ENCODE measurements at places on chromosomes 11 and 22. TPM values are rescaled to one million over a fixed set of nuclear protein-coding genes. Genes with fewer than 3 reads are reported as not detected.

DNA sequence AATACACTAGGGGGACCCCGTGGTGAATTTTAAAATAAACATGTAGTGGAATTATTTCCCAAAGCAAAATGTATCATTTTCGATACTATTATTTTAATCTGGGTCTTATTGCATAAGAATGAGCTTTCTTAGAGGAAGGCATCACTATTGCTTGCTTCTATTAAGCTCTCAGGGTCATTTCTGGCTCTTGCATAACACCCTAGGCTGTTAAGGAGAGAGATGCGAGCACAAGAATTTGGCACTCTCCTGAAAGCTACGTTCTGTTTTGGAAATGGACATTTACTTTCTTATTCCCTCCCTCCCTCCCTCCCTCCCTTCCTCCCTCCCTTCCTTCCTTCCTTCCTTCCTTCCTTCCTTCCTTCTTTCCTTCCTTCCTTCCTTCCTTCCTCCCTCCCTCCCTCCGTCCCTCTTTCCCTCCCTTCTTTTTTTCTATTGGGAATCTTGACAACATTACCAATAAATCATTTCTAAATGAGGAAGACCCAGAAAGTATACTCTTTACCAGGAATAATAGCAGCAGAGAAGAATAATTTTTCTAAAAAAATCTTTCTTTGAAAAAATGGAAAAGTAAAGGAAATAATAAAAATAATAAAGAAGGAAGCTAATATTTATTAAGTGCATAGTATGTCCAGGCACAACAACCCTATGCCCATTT, 83.6 kb upstream of the BDNF start:
- no peak for DNase-seq

The TPCN2 gene
- total RNA-seq, result 11.3 TPM

DNA sequence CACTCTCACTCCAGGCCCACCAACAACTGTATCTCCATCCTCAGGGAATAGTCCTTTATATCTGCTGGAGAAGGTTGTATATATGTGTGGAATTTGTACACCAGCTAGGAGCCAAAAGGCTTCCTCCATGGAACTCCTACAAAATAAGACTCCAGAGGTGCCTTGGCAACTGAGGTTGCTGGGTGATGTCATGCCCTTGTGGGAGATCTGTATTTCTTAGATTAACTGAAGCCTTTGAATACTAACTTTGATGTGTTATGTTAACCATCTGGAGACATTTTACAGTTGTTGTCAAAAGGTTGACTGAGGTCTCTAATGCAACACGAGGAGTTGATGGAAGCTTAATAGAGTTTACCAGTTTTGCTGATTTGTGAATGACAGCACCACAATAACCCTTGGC, 139.5 kb upstream of the TTC12 start:
- no peak for DNase-seq

- no peak for DNase-seq
These were observed 76.9 kb upstream of the ANO1 start for GRCh38 chr11:70001246-70001645.

DNA sequence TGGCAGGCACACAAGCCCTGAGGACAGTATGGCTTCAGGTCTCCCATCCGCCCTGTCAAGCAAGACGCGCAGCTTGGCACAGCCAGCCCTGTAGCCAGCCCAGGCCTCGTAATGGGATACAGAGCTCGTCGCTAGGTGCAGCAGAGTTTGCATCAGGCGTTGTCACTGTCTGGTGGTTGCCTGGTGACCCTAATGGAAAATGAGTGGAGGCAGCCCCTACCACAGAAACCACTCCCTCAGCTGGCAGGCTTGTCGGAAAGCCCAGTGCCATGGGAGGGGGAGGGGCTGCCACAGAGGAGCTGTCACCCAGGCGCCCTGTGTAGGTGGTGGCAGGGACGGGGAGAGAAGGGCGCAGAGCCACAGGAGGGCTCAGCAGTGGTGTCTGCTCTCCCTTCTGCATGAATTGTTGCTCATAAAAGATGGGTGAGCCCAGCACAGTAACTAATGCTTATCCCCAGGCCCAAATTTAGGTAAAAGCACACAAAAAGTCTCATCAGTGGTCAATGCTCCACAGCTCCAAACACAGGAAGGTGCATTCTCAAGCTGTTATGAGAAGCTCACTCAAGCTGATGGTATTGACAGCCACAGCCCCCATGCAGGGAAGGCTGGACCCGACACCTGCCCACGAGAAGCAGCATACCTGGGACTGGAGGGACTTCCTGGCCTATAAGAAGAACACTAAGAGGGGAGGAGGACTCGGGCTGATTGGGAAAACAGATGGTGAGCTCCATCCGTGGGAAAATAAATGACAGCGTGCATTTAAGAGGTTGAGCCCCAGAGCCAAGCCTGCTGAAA, 164.6 kb downstream of the ETS1 start:
- DNase-seq, result peak; percentile 95

DNA sequence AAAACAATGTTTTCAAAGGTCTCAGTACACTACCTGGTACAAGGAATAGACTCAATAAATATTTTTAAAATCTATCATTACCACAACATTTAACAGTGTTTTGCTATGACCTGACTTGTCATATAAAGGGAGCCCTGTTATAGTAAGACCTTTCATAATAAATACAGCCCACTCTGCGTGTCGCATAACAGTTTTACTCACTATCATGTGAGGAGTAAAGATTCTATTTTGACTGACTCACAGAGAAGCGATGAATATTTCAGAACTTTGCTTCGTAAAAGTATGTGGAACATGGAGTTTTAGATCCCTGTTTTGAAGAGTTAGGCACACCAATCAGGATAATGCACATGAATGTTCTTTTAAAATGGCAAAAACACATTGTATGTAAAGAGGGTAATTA, 531.2 kb downstream of the KCNA4 start:
- DNase-seq, result no peak

DNA sequence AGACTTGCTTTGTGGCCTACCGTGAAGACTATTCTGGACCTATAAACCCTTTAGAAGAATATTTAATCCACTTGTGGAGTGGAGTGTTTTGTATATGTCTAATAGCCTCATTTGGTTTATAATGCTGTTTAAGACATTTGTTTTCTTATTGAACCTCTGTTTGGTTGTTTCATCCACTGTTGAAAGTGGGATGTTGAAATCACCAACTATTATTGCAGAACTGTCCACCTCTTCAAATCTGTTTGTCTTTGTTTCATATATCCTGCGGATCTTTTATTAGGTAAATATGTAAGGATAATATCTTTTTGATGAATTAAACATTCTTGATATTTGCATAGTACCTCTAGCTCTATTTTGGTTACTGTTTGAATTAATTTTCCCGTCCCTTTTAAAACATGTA, 49.1 kb downstream of the XKR3 start:
- no peak for DNase-seq

DNA sequence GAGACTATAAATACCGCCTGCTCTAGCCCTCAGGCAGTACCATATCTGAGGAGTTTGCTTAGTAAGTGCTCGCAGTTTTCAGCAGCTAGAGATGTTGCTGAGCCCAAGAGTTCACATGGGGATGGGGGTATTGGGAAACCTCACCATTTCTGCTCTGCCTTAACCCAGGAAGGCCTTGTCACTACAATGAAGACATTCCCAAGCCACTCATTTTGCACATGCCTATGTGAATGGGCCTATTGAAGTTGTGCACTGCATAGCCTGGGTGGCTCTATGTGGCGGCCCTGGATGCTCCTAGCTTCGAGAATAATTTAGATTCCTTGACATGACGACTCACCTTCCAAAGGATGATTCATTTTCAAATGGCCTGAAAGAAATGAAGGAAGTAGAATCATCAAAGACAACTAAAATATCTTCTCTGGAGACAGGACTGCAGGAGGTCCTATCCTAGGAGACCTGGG, 163.4 kb downstream of the ADAMTS15 start:
- no peak for DNase-seq

- DNase-seq, result no peak
These were observed 20.0 kb downstream of the APLNR start for GRCh38 chr11:57217053-57217452.

The BDNF gene
- total RNA-seq, result not detected

All from activated naive CD8-positive, alpha-beta T cell treated with anti-CD3 and anti-CD28 coated beads for 36 hours (primary cell).